ENCODE measurements at places on chromosomes 4 and X. TPM values are rescaled to one million over a fixed set of nuclear protein-coding genes. Genes with fewer than 3 reads are reported as not detected.

Gene EFHC2
- total RNA-seq: not detected

Gene STPG2
- total RNA-seq: not detected

GRCh38 chr4:11704186-11704830 lies 275.6 kb upstream of the HS3ST1 start:
- peak; percentile 66 for DNase-seq

GRCh38 chr4:100848841-100849240 lies 331.0 kb upstream of the EMCN start:
- no peak for DNase-seq

- no peak for DNase-seq
These were observed 23.9 kb downstream of the FBXO8 start for GRCh38 chr4:174259580-174259979.

DNA sequence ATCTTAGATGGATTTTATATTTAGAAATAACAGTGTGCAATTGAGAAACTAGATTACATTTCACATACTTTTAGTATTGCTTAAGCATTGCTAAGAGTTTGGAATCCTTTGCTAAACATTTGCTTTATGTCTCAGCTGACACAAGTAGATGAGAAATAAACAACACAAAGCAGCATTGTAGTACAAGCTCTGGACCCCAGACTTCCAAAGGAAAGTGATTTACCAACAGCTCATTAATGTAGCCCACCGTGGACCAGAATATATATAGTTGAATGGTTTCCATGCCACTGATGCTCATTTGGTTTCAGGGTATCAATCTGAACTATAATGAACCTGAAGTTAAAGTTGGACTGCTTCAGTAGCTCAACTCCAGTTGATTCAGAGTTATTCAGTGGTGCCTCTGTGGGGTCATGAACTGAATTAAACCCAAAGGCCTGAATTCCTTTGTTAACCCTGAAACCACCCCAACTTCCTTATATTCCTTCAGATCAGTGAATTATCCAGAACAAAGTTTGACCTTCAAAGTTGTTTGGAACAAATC lies 132.1 kb upstream of the NEIL3 start:
- DNase-seq: no peak

Gene CPZ
- total RNA-seq: not detected

Gene SYTL5
- 10.2 TPM for total RNA-seq

Gene PRR32
- not detected for total RNA-seq

All from bronchial epithelial cell (primary cell).